ENCODE measurements at places on chromosomes 12 and 14.
A peak's percentile ranks its signal among the peaks of the same experiment; 100 is the strongest.

DNA sequence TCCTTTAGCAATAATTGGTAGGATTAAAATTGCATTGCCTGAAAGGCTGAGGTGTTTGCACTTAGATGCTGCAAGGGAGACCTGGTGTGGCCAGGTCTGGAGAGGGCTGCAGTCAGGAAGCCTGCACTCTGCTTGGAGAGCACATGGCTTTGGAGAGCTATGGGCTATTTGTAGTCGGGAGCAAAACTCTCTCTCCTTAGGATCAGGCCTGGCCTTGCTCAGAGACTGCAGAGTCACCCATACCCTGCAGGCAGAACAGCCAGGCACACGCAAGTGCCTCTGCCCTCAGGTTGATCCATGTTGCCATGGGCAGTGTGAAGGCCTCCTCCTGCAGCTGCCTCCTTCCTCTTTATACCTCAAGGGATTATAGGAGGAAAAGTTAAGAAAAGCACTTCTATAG lies 26.8 kb downstream of the CKB start:
- DNase-seq = no peak

DNA sequence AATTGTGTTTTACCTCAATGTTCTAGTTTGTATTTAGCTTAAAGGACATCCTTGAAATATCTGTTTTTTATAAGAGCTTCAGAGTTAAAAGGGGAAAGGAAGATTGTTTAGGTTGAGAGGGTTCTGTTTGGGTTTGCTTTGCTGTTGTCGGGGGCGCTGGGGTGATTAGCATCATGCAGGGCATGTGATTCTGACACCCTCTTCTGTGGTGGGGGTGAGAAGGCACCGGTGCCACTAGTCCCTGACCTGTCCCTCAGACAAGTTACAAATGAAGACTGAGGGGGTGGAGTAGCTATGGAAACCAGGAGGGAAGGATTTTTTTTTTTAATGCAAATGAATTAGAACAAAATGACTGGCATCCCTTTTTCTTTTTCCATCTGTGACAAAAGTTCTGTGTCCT lies 291.3 kb downstream of the RPAP3 start:
- no peak for DNase-seq

DNA sequence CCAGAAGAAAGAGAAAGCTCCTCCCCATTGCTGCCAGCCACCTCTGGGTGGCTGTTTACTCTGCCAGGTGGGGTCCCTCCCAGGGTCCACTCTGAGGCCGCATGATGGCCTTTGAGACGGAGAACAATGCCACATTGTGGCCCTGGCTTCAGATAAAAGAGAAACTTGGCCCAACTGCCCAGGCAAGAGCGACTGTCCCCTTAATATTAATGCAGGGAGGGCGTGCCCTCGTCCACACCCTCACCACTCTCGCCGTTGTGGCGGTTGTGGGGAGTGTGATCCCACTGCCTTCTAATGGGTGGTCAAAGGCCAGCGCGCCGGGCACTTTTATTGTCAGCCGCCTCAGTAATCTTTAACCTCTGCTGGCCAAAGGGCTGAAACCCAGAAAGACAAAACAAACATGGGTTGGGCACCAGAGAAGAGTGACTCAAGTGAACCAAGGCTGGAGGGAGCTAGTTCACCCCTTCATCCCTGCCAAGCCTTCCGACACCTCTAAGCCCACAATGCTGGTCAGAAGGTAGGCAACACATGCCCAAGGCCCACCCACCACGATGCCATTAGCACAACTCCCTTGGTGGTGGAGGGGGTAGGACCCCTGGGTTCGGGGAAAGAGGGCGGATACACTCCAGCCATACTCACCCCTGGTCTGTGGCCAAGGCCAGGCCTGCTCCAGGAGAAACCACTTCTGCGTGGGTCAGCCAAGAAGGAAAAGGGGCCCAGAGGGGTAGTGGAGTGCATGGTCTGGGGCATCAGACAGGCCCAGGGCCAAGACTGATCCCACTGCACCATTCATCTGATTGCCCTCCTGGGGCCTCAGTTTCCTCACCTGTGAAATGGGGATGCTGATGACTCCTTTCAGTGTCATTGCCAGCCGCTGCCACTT lies 44.5 kb upstream of the BCL11B start:
- peak; percentile 6 for DNase-seq

DNA sequence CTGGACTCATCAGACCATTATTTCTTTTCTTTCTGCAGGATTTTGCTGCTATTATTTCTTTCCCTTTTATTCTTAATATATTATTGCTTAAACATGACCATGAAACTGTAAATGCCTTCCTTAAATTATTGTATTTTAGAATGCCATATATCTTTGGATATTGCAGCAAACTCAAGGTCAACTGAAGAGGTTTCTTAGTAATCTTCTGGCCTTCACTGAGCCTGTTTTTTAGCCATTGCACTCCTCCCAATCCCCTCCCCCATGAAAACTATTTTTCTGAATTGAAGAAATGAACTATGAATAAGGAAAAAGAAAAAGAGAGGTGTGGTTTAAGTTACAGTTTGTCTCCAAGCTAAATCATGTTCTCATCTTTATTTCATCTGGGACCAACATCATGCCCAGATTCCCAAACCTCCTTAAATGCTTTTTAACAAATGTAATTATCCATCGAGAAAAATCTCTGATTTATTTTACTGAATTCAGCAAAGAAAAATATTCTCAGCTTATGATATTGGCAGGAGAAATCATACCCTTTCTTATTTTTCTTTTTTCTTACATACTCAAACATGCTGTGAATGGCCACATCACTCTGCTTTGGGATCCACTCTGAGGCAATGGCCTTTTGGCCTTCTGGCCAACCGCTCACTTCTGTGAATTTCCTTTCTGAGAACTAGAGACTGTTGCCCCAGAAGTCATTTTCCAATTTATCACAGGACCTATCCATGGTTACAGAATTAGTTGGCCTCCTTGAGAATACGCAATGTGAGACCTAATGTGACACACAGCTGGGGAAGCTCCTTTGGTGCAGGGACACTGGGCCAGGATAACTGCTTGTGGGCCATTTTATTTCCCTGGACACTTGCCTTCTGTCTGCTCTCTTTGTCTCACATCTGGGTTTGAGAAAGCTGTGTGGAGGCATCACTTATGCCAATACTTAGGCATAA lies 50.9 kb downstream of the IGF1 start:
- DNase-seq = no peak

DNA sequence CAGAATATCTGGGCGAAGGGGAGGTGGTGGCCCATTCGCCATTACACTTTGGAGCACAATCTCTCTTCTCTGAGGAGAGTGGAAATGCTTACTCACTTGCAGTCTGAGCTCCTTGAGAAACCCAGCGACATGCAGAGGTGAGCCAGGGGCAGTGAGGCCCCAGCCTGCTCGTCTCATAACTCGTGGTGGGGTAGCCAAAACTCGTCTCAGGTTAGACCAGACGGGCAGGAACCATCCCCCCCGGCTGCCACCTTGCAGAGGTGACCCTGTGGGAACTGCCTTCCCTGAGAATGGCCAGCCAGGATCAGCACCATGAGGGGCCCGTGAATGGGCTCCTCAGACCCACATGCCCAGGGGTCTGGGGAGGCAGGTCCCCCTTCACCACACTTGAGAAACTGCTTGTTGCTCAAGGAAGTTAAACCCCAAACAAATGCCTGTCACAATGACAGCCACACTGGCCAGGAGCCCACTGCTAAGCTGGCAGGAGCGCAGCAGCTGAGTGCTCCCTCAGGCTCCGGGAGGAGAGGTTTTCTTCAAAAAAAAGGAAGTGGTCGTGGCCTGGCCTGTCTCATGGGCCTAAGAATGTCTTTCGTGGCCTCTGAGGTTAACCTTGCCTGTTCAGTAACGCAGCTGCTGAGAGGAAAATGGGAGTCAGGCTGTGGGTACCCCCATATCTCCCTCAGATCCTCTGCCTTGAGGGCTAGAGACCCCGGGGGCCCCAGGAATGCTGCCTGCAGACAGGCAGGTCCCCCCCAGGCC lies 9.2 kb upstream of the ALDH2 start:
- peak; percentile 47 for DNase-seq

- peak; percentile 39 for DNase-seq
Observed at GRCh38 chr12:91577586-91578539, 395.2 kb upstream of the DCN start.

GRCh38 chr12:107014055-107014454 lies 27.1 kb upstream of the MTERF2 start:
- peak; percentile 62 for DNase-seq

DNA sequence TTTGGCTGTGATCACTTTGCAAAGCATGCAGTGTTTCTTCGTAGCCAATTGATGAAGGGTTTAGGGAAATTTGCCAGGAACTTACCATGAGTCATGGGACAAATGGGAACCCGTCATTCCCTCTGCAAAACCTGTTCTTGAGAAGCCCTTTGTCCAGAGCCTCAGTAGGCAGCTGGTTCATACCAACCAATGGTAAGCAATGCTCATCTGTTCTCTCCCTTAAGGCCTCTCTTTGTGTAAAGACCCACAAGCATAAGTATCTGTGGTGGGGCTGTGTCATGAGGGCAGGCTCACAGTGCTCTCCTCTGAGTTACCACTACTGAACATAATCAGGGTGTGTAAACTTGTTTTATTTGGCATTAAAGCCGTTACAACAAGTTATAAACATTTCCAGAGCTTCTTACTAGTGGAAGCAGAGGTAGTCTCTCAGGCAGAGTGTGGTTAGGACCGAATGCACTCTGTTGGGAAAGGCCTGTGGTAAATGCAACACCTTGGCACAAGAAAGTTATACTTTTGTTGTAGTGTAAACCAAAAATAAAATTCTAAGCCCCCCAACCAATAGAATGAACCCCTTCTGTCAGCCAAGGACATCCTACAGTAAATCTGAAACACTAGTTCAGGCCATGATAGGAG lies 119.8 kb downstream of the SINHCAF start:
- peak; percentile 70 for DNase-seq

DNA sequence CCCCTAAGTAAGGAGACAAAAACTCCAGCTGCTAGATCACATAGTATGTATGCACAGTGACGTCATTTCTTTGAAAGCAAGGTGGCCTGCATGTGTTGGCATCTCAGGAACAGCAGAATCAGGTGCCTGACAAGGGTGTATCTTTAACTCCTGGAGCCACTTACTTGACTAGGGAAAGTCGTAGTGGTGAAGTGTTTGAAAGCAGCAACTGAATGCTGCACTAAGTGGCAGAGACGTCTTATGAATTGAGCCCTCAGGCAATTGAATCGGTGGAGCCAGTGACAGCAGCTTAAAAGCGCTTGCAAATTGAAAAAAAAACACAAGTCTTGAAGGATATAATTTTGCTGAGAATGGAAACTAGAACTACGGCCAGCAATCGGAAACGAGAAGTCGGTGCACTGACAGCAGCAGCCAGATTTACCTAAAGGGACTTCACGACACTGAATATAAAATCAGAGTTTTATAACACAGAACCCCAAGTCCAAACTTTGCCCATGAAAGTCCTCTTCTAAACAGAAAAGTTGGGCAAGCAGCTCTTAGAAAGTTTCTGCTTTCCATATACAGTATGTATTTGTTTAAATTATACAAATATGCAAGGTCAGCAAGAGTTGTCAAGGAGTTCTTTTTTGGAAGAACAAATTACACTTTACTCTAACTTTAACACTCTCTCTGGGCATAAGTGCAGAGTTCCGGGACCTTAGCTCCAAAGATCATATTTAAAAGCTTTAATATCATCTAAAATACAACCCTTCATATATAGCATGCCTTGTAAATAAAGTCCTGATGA lies 1.1 kb downstream of the IGF1 start:
- DNase-seq = no peak

DNA sequence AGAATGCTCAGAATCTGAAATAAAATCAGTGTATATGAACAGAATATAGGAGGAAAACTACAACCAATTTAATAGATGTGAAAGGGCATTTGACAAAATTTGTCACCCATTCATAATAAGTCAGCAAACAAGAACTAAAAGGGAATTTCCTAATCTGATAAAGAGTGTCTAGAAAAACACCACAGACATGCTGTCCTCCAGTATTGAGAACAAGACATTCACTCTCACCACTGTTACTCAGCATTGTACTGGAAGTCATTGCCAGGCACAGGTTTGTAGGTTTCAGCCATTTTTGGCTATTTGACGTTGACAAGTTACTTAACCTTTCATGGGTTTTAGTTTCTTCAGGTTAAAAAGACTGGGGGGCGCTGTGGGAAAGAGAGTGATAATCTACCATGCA lies 13.2 kb downstream of the EIF2S1 start:
- no peak for DNase-seq

- no peak for DNase-seq
Observed at GRCh38 chr14:49050822-49051221, 535.4 kb downstream of the RPS29 start.

- DNase-seq = no peak
Observed at GRCh38 chr12:112185093-112185923, 59.9 kb downstream of the TRAFD1 start.

- DNase-seq = no peak
Observed at GRCh38 chr12:3320881-3321509, 170.0 kb upstream of the PRMT8 start.

DNA sequence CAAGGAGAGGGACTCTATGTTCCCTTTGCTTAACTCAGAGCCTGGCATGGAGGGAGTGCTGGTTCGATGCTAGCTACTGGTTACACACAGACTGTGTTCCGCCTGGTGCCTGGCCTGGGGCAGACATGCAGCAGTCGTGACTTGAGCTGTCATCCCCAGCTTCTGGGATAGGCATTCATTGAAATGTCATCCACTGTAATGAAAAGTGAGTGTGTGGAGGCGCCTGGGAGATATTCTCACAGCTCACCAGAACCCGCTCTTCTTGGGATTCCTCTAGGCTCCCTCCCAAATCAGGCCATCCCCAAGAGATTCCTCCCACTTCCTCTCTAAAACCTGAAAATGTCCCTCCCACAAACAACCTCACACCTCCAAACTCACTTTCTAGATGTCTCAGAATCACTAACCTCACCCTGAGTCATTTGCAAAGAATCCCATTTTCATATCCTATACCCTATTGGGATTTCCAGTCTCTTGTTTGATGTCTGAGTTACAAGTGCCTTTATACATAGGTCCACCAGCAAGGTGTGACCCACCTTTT lies 82.8 kb downstream of the CRACR2A start:
- DNase-seq = peak; percentile 65

GRCh38 chr14:39988939-39989338 lies 556.7 kb upstream of the FBXO33 start:
- DNase-seq = peak; percentile 72

DNA sequence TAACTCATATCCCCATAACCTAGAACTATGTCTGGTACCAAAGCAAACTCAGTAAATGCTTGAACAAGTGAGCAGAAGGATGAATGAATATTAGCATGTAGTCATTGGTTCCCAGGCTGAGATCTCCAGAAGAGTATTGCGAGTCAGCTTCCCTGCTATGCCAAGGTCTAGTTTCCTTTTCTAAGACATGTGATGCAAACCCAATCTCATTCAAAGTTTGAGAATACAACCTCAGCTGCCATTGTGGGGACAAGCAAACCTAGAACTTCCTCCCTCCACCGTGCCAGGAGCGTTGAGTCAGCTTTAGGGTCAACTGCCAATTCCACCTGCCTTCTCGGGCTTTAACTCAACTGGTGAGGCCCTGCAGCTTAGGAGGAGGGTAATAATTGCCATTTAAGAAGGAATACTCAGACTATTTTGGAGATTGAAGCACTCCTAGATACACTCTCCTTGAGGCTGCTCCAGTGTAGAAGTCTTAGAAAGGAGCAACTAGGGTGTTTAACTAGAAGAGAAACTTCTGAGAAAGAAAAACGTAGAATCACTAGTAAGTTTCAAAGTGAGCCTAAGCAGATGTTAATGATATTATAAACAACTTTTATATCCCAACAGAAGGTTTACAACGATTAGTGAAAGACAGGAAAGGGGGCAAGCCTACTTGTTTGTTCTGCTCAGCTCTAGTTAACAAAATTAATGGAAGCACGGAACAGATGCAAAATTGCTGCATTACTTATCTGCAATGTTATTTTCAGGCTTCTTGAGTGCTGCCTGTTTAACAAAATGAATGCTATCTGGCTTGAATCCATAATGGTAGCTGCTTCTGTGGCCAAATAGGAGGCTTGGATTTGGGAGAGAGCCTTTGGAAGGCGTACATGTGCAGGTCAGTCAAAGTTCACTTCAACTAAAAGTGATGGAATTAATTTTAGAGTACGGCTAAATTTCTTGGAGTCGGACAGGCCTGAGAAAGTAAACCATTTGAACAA lies 96.9 kb downstream of the HELB start:
- peak; percentile 67 for DNase-seq

Data from kidney tubule cell (primary cell).